Endodermal cell (in vitro differentiated cells): ENCODE measurements at places on chromosomes 13 and 19.

- DNase-seq = no peak
Observed at GRCh38 chr13:43629691-43630480, 156.9 kb downstream of the ENOX1 start.

DNA sequence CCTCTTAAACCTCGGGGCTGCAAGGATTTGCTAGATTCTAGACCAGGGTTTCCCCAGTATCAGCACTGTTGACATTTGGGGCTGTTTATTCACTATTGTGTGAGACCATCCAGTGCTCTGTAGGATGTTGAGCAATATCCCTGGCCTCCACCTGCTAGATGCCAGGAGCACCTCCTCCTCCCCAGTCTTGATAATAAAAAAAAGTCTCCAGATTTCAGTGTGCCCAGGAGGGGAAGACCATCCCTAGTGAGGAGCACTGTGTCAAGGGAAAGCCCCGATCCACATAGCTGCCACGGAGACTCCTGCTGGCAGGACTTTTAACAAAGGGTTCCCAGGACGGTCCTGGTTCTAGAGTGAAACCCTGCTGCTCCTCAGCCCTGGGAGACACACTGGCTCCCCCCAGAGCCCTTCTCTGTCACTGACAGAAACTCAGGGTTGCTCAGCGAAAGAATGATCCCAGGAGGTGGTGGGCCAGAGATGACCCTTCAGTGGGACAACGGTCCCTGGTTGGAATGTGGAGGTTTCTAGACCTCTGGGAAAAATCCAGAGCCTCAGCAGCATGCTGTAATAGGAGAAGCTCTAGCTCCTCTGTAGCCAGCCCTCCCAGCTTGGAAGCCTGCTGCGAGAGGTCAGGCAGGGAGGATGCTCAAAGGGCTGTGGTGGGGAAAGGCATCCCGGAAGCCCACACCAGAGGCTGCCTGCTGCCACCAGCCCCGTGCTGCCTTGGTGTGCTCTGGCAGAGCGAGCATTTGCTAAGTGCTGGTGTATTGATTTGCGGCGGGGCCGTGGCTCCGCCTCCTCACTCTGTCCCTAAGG lies 20.3 kb downstream of the LYL1 start:
- DNase-seq = peak; percentile 85

DNA sequence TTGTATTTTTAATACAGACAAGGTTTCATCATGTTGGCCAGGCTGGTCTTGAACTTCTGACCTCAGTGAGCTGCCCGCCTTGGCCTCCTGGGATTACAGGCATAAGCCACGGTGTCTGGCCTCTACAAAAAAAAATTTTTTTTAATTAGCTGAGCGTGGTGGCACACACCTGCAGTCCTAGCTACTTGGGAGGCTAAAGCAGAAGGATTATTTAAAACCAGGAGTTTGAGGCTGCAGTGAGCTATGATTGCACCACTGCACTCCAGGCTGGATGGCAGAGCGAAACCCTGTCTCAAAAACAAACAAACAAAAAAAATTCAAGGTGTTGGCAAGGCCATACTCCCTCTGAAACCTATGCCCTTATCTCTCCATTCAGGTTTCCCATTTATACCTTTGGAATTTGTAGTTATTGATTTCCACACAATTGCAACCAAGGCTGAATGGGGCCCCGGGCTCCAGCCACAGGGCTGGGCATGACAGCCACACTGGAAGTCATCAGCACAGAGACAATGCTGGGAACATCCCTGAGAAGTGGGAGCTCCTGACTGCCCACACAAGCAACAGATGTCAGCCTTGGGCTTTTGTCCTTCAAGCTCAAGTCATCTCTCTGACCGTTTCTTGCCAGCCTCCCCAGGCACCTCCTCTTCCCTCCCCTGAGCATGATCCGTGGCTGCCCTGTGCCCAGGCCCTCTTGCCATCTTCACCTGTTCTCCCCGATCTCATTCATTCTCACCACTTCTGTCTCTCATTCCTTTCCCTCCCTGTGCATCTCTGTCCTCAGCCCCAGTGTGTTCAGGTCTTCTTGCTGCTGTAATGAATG lies 27.2 kb upstream of the CALM3 start:
- DNase-seq = peak; percentile 50

- no peak for DNase-seq
Observed at GRCh38 chr13:44967704-44968433, 21.4 kb downstream of the NUFIP1 start.

- DNase-seq = no peak
Observed at GRCh38 chr13:33639626-33640080, 178.3 kb upstream of the RFC3 start.

DNA sequence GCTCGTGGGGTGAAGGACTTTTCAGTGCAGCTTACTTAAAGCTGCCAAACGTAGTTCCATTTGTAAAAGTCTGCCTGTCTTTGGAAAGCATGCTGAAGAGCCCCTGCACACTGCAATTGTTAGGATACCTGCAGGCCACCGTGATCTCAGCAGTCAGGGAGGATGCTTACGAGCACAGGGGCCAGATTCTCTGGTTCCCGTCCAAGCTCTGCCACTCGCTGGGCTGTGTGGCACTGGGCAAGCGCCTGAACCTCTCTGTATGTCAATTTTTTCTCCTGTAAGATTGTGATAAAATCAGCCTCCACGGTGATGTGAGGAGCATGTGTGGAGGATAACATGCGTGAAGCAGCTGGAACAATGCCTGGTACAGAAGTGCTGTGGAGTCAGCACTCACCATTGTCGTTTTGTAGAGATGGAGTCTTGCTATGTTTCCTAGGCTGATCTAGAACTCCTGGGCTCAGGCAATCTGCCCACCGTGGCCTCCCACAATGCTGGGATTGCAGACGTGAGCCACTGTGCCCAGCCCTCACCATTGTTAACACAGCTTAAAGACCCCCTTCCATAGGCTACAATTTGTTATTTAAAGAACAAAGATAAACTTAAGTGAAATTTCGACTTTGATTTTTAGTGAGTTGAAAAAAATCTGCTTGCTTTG lies 3.5 kb downstream of the ADPRHL1 start:
- DNase-seq = no peak

GRCh38 chr13:97258801-97259200 lies 36.7 kb downstream of the MBNL2 start:
- DNase-seq = no peak

DNA sequence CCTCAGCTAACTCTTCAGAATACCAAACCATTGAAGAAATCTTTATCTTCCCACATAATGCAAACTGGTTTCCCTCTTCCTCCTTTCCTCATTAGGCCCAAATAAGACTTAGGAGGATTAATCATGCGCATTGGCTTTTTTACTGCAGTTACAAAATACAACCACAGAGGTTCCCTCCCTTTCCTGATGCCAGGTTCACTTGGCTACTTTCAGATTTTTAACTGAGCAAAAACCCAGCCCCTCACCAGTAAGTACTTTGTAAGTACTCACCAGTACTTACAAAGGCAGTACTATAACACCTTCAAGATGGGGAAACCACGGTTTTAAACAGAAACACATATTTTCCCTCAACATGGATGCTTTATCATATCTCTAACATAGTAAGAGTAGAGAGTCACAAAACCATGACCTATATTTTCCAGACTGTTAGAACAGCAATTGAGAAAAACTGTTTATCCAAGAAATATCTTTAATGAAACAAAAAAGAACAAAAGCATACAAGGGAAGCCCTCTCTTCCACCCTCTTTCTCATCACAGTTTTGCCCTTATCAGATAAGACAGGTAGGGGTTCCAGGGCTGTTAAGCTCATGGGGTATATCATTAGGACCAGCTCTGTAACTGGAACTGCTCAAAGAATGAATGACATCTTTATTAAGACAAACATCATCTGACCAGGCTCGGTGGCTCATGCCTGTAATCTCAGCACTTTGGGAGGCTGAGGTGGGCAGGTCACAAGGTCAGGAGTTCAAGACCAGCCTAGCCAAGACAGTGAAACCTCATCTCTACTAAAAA lies 12.7 kb downstream of the FOXO1 start:
- DNase-seq = no peak

GRCh38 chr13:101016475-101016874 lies 341.9 kb upstream of the TMTC4 start:
- no peak for DNase-seq

- DNase-seq = no peak
Observed at GRCh38 chr13:34300559-34300958, 482.6 kb downstream of the RFC3 start.

- DNase-seq = no peak
Observed at GRCh38 chr19:7288977-7289376, 5.2 kb downstream of the INSR start.

GRCh38 chr13:87677496-87678371 lies 6.6 kb downstream of the SLITRK5 start:
- peak; percentile 85 for DNase-seq

DNA sequence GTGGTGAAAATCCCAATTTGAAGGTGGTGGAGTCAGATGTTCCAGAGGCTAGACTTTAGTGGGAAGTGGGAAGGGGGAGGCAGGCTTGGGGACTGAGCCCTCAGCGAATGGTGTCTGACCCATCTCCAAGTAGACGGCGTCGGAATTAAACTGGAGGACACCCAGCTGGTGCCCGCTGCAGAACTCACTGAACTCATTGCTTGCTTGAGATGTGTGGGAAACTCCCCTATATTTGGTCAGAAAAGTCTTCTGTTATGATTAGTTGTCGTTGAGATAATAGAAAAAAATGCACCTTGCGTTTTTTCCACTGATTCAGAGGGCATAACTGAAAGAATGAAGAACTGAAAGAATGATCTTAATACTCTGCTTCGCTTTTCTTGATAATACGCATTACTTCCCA lies 871 bp upstream of the ZNF583 start:
- DNase-seq = no peak

- DNase-seq = no peak
Observed at GRCh38 chr13:91630946-91631345, 232.5 kb downstream of the GPC5 start.

DNA sequence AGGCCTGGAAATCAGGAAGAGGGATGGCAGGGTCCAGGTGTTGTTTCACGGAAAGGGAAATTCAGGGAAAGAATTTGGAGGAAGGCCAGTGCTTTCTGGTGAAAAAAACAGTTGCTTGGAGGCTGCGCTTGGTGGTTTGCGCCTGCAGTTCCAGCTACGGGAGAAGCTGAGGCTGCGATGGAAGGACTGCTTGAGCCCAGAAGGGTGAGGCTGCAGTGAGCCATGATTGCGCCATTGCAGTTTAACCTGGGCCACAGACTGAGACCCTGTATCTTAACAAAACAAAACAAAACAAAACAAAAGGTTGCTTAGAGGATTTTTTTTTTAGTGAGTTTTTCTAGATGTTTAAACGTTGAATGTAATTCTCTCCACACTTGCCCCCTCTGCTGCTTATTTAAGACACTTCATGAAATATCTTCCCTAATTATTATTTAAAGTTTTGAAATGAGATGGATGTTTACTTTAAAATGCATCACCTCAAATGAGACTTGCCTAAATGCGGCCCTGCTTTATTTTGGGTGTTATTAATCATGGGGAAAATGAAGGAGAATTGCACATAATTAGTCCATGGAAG lies 75.4 kb upstream of the TRPC4 start:
- DNase-seq = peak; percentile 47

DNA sequence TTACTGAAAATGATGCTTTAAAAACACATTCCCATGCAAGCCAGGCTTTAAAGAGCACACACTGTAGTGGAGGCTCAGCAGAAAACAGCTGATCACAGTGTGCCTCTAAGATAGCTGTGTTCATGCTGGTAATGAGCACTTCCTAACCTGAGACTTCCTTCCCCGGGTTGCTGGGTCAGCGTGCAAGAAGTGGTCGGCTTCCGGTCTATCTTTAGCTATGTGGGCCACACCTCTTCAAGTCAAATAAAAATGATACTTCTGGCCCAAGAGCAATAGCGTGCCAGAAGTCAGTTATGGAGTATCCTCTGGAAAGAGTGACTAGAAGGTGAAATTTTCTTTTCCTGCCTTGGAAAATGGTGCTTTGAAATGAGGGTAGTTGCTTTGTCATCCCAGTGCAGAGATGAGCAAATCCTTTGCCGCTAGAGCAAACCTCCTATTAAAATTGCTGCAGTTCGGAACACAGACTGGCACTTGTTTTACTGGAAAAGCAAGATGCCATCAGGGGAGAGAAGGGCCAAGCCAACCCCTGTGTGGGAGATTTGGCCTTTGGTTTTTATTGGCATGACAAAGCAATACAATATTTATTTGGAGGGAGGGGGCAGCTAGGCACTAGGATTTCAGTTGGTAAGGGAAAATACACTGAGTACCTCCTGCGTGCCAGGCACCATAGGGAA lies 64.2 kb downstream of the ARHGAP35 start:
- no peak for DNase-seq

DNA sequence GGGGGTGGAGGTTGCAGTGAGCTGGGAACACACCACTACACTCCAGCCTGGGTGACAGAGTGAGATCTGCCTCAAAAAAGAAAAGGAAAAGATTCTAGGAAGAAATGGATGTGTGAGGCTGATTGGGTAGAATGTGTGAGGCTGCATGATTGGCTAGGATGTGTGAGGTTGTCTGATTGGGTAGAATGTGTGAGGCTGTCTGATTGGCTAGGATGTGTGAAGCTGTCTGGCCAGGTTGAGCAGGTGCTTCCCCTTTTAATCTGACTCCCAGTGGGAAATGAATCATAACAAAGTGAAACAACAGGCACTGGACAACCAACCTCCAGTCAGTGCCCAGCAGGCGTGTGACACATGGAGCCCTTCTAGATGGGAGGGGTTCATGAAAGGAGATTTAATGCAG lies 14.7 kb downstream of the C13orf46 start:
- DNase-seq = no peak

- DNase-seq = no peak
Observed at GRCh38 chr13:100394005-100394695, 194.4 kb downstream of the GGACT start.

DNA sequence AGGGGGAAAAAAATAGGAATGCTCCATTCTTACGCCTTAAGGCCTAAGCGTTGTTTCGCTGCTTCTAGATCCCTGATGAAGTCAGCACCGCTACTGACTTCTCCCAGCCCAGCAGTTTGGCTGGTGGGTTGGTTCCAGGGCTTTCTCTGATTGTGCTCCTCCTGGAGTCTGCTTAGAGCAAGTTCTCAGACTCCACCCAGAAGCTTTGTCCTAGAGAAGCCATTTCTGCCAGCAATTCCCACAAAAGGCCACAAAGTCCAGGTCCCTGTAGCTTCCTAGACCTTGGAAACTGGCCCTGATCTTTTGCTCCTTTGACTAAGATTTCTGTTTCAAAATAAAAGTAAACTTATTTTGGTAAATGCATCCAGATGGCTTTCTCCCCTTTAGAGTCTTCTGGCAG lies 65.4 kb downstream of the KCTD12 start:
- no peak for DNase-seq

DNA sequence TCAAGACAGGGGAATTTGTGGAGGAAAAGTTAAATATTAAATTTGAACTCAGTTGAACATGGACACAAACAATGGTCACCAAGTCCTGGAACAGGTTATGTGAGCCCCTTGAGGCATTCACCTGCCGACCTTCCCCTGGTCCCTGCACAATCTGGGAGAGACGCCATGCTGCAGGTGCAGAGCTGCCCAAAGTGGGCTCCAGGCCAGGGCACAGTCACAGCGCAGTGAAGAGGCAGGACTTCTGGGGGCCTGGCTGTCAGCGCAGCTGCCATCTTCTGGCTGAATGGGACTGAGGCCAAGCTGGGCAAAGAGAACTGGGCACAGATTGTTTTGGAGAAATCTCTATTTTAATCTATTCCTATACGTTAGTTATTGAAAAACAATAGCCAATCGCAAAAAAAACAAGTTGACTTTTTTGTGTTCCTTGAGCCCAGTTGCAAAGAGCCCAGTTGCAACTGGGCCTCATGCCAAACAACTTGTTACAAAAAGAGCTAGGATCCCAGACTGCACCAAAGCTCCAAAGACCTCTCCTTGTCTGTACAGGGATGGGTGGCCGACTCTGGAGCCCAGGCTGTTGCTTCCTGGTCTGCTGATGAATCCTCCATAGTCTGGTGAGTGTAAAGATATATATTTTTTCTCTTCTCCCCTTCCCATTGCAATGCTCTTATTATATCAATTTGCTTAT lies 1.2 kb upstream of the ZNF626 start:
- no peak for DNase-seq

- no peak for DNase-seq
Observed at GRCh38 chr13:75932636-75933035, 296.5 kb downstream of the LMO7 start.
